CD4-positive, alpha-beta memory T cell (primary cell): ENCODE measurements at places on chromosomes 4 and X.

- no peak for DNase-seq
These were observed 162.4 kb upstream of the PRDX4 start for GRCh38 chrX:23504895-23505294.

DNA sequence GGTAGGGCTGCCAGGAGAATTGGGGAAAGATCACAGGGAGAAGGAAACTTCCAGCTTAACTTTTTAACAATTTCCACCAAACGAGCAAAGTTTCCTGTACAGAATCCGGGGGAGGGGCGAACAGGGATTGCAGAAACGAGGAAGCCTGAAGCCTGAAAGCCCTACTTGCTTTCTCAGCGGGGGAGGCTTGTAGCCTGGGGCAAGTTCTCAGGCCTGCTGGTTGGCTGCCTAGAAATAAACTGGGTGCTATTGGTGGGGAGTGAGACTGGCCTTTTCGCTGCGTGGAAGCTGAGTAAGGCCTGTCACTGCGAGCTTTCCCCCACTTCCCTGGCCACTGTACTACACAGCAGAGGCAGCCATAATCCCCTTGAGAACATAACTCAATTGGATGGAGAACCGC is 110.8 kb upstream of the ATP8A1 start:
- DNase-seq: no peak

- no peak for DNase-seq
These were observed 73.7 kb upstream of the NDST4 start for GRCh38 chr4:115187136-115187535.

GRCh38 chr4:146051223-146051622 is 112.6 kb upstream of the ZNF827 start:
- DNase-seq: no peak

- peak; percentile 2 for DNase-seq
These were observed 109.7 kb downstream of the ELOVL6 start for GRCh38 chr4:110088670-110089069.

DNA sequence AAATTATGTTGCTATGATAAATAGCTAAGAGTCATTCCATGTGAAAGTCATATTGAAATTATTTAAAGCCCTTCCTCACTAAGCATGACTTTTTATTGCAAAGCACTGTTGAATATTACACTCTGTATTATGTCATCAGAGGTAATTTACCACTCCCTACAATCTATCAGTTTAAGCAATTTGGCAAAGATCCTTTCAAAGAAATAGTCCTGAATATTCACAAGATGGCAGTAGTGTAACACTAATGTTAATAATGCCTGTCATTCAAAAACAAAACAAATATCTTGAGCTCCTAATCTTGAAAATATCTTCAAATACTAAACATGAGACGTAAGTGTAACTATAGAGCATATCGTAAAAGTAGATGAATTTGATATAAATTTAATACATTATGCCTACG is 208.6 kb upstream of the TECRL start:
- no peak for DNase-seq

GRCh38 chrX:68177542-68177941 is 255.8 kb downstream of the OPHN1 start:
- no peak for DNase-seq

DNA sequence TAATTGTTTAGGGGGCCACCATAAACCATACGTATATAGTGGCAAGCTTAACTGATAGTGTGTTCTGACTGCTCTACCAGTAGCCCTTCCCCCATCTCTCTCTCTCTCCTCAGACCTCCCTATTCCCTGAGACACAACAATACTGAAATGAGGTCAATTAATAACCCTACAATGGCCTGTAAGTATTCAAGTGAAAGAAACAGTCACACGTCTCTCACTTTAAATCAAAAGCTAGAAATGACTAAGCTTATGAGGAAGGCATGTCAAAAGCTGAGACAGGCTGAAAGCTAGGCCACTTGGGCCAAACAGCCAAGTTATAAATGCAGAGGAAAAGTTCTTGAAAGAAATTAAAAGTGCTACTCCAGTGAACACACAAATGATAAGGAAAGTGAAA is 78.0 kb downstream of the PRDM5 start:
- no peak for DNase-seq

DNA sequence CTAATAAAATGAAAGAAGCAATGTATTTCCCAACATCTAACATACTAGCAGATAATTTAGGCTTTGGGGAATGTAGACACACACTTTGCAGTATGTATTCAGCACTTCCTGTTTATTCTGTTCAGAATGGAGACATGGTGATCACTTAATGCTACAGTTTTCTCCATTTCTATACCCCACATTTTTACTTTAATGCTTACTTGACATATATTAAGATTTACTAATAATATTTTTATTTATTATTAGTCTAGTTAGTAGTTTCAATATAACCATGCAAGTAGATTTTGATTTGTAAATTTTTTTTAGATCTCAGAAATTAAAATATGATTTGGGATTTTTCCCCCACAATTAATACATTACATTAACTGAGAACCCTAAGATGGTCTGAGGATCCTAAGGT is 98.4 kb downstream of the PRSS12 start:
- no peak for DNase-seq

DNA sequence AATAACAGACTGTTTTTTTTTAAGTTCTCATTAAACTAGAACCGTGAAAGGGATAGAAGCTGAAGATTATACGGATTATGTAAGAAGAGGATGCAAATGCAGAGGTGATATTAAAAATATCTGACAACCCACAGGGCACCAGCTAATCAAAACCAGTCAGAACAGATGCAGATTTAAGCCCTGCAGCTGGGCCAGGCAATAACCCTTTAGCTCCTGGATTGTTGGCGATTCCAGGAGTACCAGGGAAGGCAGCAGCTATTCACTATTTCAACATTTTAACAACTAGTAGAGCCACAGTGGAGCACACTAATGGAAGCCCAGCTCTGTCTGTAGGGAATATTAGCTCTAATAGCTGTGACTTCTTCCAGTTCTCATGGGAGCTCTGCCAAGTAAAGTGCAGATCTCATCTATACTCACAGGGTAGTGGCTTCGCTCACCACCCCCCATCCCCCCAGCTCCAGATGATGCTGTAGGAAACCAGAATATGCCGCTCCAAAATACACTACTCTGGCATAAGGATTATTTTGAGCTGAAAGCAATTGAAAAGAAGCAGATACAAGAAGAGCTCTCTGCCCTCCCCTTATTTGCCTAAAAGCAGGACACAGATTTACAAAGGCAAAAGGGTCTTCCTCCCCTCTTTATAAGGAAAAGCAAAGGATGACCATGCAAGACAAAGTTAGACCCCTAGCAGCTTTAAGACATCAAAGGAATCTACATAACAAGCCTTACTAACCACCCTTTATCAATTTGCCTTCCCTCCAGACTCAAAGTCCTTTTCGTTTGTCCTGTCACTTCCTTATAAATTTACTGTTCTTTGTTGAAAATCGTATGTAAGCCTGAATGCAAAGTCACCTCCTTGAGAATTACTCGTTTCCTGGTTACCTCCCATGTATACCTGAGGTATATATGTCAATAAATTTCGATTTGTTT is 13.7 kb downstream of the SCD5 start:
- no peak for DNase-seq

- DNase-seq: no peak
These were observed 94.5 kb upstream of the MXRA5 start for GRCh38 chrX:3440981-3441380.

DNA sequence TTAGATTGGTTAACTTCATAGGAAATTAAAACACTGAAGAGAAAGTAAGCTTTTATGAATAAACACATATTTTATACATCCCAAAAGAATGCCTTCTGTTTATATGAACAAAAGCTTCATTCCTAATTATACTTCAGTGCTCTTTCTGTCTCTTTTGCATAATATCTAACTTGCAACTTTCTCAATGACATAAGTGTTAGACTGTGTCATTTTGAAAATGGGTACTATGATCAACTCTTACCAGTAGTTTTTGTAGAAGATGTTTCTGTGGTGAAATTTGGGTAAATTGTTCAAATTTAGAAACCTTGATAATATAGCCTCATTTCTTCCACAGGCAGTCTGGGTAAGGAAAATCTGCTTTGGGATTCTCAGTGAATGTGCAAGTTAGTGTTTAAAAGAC is 991.4 kb downstream of the CCSER1 start:
- no peak for DNase-seq

GRCh38 chr4:186781032-186781917 is 57.6 kb upstream of the FAT1 start:
- DNase-seq: no peak

- no peak for DNase-seq
These were observed 312.2 kb downstream of the GPM6A start for GRCh38 chr4:175499735-175500352.

DNA sequence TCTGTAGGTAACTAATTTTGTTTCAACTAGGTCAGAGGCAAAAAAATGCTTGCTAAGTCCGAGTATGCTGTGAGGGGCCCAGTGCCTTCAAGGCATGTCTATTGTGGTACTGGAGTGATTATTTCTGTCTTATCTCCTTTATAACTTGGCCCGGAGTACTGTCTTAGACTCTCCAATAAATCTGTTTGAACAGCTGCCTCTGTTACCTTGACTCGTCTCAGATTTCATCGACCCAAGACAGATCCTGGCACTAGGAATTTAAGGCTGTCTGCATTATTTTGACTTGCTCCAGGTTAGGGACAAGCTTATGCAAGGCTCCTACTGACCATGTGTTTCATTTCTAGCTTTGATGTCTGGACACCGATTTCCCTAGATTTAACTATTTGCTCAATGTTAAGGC is 41.1 kb upstream of the NKAP start:
- no peak for DNase-seq

GRCh38 chrX:123884809-123885408 is 25.1 kb downstream of the XIAP start:
- peak; percentile 44 for DNase-seq

DNA sequence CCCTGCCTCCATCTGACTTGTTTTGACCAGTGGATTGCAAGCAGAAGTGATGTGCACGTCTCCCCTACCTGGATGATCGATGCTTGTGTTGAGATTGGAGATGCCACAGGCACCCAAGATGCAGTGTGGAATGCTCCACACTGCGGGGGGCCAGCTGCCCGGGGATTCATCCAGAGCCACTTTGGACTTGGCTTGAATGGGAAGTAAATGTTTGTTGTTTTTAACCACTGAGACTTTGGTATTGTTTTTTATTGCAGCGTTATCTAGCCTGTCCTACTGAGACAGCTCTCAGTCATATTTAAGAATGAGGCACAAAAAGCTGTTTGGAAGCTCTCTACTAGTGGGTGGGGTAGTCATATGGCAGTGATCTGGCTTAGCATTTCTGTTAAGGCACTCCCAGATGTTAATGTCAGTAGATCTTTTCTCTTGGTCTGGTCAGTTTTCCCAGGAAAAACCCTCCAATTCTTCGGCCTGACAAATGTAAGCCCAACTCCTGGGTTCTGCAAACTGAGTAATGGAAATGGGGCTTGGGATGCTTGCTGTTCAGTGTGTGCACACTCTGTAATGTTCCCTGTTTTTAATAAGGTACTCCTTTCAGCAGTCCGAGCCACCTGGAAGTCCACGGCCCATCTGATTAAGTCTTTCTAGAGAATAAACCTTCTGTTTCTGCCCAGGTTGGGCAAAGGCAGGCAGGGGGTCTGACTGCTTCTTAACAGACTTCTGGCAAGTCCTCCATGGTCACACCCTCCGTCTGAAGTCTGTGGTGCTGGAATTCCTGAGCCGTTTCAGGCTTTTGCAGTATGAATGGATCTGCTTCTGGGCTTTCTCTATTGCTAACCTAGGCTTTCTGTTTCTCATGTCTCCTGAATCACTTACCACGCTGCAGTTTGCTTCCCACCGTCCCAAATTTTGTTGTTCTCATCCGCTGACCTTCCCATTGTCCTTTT is 74.8 kb downstream of the WWC2 start:
- no peak for DNase-seq

DNA sequence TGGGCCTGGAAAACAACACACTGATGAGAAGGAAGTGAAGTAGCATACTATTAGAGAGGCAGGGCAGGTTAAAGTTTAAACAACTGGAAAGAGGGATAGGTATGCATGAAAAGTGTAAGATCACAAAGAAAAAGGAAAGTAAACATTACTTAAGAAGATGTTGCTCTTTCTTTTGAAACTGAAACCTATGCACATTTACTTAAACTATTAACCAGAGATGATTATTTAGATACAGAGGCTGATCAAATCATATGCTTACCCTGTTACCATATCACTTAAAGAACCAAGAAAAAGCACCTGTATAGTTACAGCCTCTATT is 37.8 kb downstream of the NAP1L5 start:
- no peak for DNase-seq

DNA sequence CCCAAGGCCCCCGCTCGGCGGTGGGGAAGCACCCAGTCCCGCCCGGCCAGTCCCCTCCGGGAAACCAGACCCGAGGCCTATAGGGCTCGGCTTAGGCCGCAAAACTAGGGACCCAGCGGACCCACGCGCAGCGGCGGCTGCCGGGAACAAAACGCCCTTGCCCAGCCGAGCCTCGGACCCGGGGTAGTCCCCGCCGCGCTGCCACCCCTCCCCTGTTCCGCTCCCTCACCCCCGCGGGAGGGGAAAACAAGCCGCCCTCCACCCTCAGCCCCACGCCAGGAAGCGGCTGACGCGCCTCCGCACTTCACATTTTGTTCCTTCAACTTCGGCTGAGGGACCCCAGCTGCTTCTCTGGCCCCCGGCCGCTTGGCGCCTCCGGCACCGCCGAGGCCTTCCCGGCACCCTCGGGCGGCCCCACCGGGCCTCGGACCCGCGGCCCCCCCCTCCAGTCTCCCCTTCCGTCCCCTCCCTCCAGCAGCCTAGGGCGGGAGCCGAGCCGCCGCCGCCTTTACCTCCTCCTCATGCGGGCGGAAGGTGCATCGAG is 694 bp downstream of the PDS5A start:
- DNase-seq: peak; percentile 67

- DNase-seq: peak; percentile 44
These were observed 1.2 kb downstream of the ATP11C start for GRCh38 chrX:139931646-139932072.

- DNase-seq: no peak
These were observed 21.5 kb downstream of the JADE1 start for GRCh38 chr4:128830906-128831503.

GRCh38 chrX:133953785-133954355 is 31.5 kb downstream of the GPC3 start:
- no peak for DNase-seq

- DNase-seq: peak; percentile 2
These were observed 81.9 kb upstream of the HPGD start for GRCh38 chr4:174604198-174604597.

- DNase-seq: no peak
These were observed 101.4 kb downstream of the PPARGC1A start for GRCh38 chr4:23788460-23788859.

DNA sequence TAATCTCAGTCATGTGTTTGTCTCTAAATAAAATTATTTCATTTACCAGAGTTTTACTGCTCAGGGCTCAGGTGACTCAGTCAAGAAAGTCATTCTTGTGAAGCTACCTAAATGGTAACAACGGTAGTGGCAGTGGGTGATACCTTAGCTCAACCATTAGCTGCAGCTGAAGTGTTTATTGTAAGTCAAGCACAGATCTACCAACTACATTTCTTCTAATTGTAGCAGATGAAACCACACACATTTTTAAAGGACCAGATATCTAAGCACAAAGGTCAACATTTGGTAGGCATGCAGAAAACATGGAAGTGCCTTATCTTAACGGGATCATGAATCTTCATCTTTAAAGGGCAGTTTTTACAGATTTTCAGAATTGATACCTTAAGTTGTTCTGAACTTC is 79.1 kb downstream of the FAT4 start:
- no peak for DNase-seq

GRCh38 chrX:46648660-46649059 is 75.1 kb downstream of the CHST7 start:
- DNase-seq: no peak

GRCh38 chrX:20445109-20445508 is 178.4 kb upstream of the RPS6KA3 start:
- DNase-seq: no peak
